ENCODE measurements at places on chromosomes 2 and 18.

DNA sequence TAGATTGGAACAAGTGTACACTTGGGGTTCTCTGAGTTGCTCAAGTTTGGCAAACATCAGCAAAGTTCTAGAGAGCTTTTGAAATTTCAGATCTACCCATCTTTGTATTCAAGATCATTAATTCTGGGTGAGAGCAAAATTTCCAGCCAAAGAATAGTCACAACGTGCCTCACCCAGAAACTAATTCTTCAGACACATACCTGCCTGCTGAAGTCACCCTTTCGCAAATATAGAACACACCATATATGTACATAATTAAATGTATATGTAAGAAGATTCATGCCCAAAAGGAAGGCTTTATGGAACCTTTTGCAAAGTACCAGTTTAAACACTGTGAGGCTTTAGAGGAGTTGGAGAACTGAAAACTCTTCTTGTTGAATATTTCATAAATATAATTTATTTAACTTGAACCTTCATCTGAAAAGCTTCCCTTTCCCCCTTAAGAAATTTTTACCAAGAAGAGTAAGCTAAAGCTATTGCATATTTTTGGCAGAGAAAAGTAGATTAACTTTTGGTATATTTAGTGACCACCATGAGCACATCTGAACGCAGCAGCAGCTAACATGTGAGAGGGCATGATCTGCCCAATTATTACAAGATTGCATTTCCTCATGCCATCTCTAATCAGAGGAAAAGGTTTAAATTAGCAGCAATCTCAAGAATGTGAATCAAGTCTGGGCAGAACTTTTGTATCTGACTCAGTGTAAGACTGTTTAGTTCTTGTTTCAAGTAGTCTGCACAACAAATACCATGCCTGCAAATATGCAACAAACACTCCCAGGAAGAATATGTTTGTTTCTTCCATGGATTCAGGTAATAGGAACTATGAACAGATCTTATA lies 8.2 kb downstream of the RND3 start:
- DNase-seq: no peak

DNA sequence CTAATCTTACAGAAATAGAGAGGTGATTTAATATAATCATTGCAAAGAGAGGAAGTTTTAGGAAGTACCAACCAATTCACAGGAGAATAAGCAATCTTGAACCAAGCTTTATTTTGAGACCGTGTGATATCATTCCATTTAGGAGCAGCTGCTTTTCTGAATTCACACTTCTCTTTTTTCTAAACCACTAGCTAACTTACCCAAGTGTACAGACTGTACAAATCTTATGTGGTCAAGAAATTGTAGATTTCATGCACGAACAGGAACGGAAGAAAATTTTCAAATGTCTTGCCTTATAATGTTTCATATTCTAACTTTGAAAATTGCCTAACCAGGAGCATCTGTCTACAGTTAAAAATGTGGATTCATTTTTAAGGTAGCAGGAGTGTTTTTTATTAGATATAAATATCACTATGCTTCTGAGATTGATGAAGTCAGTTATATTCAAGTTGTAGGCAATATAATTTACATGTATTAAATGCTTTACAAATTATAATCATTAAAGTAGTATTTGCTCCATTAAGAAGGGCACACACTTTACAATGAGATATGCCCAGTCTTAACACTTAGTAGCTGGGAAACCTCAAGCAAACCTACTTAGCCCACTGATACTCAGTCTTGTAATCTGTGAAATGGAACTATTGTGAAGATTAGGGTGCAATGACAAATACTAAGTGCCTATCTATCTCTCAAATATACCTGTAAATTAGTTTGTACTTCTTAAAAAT lies 302.2 kb upstream of the STON1 start:
- no peak for DNase-seq

DNA sequence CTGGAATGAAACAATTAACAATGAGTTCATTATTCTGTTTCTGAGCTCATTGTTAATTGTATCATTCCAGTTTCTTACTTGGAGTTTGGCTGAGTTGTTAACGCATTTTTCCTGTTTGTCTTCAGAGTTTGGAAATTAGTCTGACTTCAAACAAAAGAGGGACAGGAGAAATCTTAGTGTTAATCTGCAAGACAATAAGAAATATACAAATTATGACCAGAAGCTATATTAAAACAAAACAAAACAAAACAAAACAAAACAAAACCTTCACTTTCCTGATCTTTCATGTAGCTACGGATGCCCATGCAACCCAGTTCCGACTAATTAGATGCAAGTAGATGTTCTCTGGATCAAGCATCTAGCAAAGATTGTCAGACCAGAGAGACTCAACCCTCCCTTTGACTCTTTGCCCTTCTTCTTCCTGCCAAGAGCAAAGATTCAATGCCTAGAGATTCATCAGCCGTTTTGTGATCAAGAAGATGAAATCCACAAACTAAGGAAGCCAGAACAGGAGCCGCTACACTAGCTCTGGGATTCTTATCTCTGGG lies 686.2 kb upstream of the FSHR start:
- DNase-seq: no peak

GRCh38 chr18:71370095-71370494 lies 1081.2 kb downstream of the SOCS6 start:
- no peak for DNase-seq

- no peak for DNase-seq
Observed at GRCh38 chr2:124382067-124382618, 357.1 kb downstream of the CNTNAP5 start.

- no peak for DNase-seq
Observed at GRCh38 chr18:44627280-44627679, 53.4 kb upstream of the SETBP1 start.

All from erythroblast (primary cell).